ENCODE measurements at places on chromosomes 6 and 20.

- DNase-seq: no peak
These were observed 32.2 kb downstream of the MYLK4 start for GRCh38 chr6:2718334-2719092.

DNA sequence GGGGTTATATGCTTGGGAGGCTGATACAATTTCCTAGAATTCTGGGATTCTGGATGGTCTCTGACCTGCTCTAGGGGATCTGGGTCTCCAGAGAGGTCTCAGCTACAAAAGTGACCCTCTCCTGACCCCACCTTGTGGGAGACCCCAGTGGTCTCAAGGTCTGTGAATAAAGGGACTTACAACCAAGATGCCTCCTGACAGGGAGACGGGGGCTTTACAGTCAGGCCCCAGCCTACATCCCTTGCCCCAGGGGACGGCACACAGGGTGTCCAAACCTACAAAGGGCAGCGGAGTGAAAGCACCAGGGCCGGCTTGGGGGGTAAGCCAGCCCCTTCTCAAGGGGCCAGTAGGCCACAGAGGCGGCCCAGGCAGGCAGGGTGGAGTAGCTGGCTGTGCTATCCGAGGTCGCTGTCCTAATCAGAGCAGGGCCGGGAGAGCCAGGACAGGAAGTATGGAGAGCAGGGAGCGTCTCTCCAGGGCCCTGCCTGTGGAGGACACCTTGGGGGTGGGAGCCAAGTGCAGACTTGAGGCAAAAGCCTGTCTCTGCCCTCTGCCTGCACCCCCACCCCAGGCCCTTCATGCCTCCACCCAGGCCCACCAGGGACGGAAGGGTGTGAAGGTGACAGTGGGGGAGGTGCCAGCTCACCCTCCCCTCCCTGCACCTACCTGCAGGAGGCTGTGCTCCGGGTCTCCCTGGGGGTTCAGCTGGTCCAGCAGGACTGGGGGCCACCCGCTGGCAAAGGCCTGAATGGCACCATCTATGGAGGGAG, 3.5 kb downstream of the GFRA4 start:
- DNase-seq: no peak

DNA sequence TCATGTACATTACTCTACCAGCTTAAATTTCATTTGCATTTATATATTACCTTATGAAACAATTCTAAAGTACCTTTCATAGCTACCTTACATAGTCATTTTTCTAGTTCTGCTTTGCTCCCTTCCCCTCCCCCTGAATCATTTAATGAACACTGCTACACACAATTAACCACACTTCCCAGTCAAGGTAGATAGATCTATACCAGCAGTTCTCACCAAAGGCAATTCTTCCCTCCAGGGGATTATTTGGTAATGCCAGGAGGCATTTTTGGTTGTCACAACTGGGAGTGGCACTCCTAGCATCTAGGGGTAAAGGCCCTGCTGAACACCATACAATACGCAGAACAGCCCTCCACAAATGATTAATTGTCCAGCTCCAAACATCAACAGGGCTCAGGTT, 143.9 kb upstream of the SHLD1 start:
- no peak for DNase-seq

DNA sequence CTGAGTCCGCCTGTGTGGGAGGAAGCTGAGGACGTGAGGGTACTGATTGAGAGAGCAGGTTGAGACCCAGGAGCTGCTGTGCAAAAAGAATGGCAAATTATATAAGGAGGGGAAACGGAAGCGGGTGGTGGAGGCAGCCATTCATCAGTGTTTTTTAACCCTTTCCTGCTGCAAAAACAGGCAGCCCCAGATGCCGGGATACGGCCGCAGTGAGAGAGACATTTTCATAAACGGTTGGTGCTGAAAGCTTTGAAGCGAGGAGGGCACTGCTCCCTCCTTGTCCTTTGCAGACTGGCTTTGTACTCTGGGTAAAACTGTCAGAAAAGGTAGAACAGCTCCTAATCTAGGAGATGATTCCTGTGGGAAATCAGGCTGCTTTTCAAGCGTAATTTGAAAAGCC, 56.4 kb downstream of the TTI1 start:
- DNase-seq: no peak

DNA sequence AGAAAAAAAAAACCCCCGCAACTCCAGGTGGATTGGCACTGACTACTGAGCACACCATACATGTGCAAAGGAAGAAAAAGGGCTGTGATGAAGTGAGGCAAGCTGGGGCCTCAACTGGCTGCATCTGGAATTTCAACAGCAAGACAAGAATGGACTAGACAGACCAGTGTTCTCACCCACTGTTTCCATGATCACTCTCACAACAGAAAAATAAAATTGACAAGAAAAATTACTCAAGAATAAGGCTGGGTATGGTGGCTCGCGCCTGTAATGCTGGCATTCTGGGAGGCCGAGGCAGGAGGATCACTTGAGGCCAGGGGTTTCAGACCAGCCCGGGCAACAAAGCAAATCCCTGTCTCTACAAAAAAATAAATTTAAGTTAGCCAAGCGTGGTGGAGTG, 18.8 kb downstream of the ZNF217 start:
- no peak for DNase-seq

DNA sequence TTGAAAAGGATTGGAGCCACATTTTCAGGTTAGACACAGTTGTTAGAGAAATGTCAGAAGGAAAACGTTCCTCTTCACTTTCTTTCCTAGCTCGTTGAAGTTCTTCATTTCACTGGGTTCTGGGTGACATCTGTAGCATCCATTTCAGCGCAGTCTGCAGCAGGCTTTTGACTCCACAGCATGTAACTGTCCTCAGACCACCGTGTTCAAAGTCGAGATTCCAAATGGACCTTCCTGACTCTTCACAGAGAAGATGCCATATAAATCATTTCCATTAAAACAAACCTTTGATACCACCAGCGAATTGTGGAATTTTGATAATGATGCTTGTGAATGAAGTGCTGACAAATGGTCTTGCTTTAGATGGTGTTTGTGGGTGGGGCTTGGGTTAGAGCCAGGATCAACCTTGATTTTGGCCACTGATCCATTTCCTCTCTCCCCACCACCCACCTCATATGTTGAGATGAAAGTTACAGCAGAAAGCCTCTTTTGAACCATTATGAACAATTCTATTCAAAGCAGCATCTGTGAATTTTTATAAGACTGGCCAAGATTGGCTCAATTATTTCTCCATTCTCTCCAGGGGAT, 185.3 kb upstream of the PREP start:
- DNase-seq: no peak

GRCh38 chr6:26272171-26272637, 92.8 kb upstream of the BTN3A2 start:
- peak; percentile 51 for DNase-seq

GRCh38 chr6:43768983-43769525, 957 bp upstream of the VEGFA start:
- DNase-seq: no peak

DNA sequence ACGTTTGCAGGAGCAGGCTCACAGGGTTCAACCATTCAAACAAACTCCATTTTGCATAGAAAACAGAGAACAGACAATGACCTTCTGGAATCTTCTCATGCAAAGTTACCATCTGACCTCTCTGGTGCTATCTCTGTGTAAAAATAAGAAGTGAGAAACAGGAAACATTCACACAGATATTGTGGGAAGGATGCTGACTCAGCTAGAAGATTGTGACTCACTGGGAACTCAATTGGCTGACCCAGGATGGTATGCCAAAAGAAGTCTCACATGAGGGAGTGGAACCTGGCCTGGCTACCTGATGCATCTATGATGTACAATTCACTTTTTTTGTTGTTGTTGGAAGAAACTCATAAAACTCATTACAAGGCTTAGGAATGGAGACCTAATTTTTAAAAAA, 61.1 kb upstream of the TBX18 start:
- DNase-seq: no peak

- no peak for DNase-seq
These were observed 26.8 kb downstream of the DOK5 start for GRCh38 chr20:54502179-54502578.

- DNase-seq: no peak
These were observed 23.0 kb downstream of the CD109 start for GRCh38 chr6:73719046-73719445.

GRCh38 chr6:31620586-31621319, at the start of gene PRRC2A:
TSS of gene PRRC2A (plus strand) at chr6:31620715. CDS start at chr6:31622790, 2,075 bp downstream.
- DNase-seq: no peak

DNA sequence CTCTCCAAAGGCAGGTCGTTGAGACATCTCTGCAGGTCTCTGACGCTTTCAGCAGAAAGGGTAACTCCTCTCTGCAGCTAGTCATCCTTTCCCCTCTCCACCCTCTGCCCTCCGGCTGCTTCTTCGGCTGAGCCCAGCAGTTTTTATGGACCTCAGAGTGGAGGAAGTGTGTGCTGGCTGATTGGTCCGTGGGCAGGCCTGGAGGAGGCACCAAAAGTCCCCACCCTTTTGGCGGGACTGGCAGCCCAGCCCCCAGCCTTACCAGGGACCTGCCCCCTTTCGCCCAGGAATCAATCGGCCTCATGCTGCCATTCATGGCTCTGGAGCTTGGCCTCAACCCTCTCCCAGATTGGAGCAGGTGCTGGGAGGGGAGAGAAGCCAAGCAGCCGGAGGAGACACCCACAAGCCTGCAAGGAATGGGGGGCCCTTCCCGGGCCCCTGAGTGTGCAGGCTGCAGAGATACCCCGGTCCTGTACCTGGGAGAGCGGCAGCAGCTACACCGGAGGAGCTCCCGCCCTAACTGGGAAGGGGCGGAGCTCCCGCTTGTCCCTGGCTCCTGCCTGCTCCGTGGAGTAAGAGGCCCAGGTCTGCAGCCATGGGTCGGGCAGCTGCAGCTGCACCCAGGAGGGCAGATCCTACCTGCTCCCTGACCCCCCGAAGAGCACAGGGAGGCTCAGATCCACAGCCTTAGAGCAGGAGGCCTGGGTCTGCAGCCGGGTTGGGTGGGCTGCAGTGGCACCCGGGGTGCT, 170.3 kb upstream of the SOX4 start:
- DNase-seq: no peak

- DNase-seq: no peak
These were observed 47.5 kb upstream of the CDH22 start for GRCh38 chr20:46355778-46356177.

GRCh38 chr6:73109659-73110058, 115.6 kb downstream of the KHDC1L start:
- no peak for DNase-seq

- no peak for DNase-seq
These were observed 245.8 kb downstream of the TTLL2 start for GRCh38 chr6:167570460-167571400.

DNA sequence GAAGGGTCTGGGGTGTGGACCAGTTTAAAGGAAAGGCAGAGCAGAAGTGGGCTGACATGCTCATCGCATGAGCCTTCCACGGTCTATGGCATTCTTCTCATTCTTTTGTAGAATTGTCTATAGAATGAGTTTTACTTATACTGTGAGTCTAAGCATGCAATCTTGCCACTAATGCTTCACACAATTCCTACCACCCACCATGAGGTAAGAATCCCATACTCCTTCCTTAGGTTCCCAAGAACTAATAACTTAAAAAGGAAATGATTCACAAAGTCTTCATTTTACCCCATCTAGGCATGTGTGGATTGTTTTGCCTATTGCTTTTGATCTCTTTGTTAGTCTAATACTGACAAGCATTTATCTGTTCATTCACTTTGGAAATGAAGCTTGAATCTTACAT, 195.2 kb downstream of the LY86 start:
- DNase-seq: no peak

DNA sequence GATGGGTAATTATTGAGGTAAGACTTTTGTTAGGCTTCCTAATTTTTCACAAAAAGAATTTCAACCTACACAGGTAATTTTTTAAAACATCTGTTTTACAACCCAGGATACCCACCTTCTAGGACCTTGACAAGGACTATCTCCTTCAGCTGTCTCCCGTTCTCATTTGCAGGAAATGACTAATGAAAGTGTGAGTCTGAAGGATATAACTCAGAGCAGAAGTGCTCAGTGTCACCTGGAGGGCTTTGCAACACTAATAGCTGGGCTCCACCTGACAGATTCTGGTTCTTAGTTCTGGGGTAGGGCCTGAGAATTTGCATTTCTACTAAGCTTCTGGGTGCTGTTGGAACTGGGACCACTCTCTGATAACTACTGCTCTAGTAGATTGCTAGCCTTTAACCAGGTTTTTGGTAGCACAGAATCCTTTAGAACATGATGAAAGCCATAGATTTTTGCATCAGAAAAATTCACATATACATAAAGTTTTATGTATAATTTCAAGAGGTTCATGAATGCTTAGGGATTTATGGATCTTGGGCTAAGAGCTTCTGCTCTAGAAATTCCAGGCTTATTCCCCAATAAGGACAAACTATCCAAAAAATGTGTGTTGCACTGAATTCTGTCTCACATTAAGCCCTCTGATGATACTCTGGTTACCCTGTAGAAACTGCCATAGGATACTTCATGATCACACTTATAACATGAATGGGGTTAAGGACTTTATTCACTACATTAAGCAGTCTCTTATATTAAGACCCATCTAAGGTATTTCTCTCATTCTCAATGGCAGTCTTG, 30.3 kb downstream of the AK9 start:
- DNase-seq: no peak

- DNase-seq: no peak
These were observed 98.6 kb downstream of the CDH4 start for GRCh38 chr20:61350500-61351250.

DNA sequence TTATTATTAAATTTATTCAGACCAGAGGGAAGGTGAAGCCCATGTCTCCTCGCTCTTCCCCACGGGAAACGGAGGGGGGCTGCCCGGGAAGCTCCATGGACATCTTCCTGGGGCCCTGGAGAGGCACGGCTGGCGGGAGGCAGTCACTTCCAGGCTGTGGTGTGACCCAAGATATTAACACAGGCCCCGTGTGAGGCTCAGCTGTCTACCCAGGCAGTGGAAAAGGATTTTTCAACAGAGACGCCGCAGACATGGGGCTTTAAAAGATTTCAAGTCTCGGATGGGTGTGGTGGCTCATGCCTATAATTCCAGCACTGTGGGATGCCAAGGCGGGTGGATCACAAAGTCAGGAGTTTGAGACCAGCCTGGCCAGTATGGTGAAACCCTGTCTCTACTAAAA, 117.9 kb downstream of the ERMARD start:
- no peak for DNase-seq

GRCh38 chr6:168169624-168170023, 90.6 kb upstream of the FRMD1 start:
- DNase-seq: no peak

GRCh38 chr6:2738373-2738979, 12.2 kb downstream of the MYLK4 start:
- peak; percentile 46 for DNase-seq

GRCh38 chr6:26205161-26205624, 118.0 kb downstream of the HFE start:
- DNase-seq: peak; percentile 81

GRCh38 chr6:134730013-134730412, 219.9 kb downstream of the ALDH8A1 start:
- no peak for DNase-seq
